ENCODE measurements at places on chromosomes 2 and 18. TPM values are rescaled to one million over a fixed set of nuclear protein-coding genes. Genes with fewer than 3 reads are reported as not detected.

Gene TRIM54
- 0.33 TPM for total RNA-seq

Gene GALNT5
- total RNA-seq, result not detected

Gene GAD1
- total RNA-seq, result 0.74 TPM

Gene MARCHF4
- total RNA-seq, result not detected

Gene EVA1A
- total RNA-seq, result 0.36 TPM

Gene FRZB
- total RNA-seq, result not detected

Gene FAHD2A
- 33.2 TPM for total RNA-seq

DNA sequence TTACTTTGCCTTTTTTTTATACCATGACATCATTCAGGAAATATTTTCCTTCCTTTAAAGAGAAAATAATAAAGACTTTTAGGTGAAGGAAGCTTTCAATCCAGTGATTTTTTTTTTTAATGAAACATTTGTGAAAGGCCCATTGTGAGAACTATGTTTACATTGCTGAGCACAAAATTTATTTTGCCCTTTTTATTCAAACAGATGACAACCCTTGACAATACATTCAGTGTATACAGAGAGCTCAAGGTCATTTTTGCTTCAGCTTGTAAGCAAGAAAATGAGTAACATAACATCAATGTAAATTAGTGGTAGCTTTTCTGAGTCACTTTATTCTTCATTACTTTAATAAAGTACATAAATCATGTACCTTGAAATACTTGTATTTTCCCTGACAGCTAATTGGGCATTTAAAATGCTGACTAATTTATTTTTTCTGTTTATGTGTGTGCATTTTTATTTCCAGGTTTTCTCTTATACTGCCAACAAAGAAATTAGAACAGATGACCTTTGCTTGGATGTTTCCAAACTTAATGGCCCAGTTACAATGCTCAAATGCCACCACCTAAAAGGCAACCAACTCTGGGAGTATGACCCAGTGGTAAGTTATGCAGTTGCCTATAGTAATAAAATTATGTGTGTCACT lies 121.6 kb downstream of the GALNT1 start:
- DNase-seq, result no peak

GRCh38 chr18:6315517-6316331 lies 99.0 kb downstream of the L3MBTL4 start:
- no peak for DNase-seq

GRCh38 chr2:59684116-59684770 lies 869.2 kb downstream of the BCL11A start:
- no peak for DNase-seq

DNA sequence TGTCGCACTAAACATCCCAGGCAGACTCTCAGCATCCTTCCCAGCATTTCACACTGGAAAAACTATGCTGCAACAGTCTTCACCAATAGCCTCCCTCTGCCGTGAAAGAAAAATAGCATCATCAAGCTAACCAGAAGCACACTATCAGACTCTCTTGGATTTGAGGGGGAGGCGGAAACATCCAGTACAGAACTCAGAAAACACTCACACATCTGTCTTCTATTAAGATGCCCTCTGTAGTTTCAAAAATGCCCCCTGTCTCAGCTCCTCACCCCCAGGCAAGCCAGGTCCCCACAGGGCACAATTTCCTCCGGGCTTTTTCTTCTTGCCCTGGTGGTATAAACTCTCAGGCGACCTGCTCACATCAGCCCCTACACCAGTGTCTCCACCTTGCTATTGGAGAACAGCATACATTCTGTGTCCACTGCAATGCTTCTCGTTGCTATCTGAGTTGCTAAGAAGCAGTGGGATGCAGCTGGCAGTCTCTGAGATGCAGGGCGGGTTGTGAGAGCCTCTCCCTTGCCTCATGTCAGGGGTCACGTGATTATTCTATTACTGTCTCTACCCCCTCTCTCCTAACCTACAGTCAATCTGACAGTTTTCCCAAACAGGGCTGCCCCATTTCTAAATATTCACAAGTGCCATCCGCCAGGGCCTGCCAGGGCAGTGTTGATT lies 189.9 kb downstream of the INO80D start:
- DNase-seq, result no peak

- no peak for DNase-seq
Observed at GRCh38 chr2:31200972-31201371, 16.3 kb downstream of the CAPN14 start.

DNA sequence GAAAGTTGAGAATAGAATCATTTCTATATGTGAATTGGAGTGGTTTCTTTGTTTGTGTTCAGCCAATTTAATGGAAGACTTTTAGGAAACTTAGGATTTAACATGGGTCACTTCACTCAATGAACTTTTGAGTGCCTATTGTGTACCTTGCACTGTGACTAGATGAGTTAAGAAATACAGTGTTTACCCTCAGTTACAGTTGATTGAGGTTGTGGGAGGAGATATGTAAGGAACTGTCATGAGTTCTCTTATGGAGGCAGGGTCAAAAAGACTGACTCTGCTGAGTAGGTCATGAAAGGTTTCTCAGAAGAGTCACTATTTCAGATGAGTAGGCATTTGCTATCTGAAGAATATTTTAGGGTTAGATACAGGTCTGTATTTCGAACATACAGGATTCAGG lies 98.6 kb downstream of the RAB3GAP1 start:
- DNase-seq, result no peak

- DNase-seq, result no peak
Observed at GRCh38 chr2:215851082-215851481, 162.3 kb downstream of the MREG start.

DNA sequence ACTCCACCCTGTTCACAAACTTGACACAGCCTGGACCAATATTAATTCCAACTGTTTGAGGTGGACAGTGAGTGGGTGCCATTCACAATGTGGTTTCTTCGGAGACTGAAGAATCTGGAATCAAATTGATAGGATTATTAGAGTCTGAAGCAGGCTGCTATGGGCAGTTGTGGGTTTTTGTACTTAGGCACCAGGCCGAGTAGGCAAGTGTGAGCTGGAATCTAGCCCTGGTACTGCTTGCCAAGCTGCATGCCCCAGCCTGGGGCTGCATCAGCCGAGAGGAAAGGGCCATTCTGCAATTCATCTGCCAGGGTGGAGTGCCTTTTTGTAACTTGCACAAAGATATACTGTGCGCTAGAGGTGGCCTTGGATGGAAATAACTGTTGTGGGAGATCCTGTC lies 654.7 kb upstream of the FANCL start:
- DNase-seq, result no peak

DNA sequence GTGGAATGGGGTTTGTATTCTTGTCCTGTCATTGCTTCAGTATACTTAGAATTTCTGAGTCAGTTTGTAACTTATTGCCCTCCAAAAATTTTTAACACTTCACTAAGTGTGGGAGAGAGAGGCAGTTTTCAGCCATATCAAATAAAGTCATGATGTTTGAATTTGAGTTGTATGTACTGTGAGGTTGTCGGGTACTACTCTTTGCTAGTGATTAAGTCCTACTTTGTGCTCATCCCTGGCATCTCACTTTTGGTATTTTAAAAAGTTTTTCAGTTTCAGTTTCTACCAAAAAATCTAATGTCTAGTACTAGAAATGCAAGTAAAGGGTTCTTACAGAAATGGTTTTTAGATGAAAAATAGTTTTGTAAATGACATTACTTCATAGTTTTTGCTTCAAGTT lies 40.7 kb downstream of the EIF5B start:
- no peak for DNase-seq

GRCh38 chr2:198630384-198630783 lies 826.0 kb downstream of the PLCL1 start:
- DNase-seq, result no peak

GRCh38 chr2:43427032-43427424 lies 168.8 kb downstream of the THADA start:
- DNase-seq, result no peak

DNA sequence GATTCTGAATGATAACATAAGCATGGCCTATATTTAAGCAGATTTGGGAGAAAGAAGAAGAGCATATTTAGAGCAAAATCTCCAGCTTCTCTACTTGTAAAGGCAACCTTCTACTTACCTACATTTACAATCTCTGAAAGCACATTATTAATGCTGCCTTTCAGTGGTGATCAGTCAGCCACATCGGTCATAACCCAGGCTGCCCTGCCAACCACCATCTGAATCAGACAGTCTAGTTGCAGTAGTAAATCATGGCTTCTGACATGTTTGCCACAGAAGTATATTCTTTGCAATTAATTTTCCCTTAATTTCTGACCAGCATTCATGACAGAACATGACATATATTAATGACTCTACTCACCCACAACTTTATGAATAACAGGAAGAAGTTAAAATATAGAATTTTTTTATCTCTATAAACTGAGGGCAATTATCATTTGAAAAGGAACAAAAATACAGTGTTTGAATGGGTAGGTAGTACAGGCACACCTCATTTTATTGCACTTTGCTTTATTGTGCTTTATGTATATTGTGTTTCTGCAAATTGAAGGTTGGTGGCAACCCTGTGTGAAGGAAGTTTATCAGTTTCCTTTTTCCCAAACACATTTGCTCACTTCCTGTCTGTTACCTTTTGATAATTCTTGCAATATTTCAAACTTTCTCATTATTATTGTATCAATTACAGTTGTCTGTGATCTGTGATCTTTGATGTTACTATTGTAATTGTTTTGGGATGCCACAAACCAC lies 531.6 kb upstream of the CHAC2 start:
- no peak for DNase-seq

DNA sequence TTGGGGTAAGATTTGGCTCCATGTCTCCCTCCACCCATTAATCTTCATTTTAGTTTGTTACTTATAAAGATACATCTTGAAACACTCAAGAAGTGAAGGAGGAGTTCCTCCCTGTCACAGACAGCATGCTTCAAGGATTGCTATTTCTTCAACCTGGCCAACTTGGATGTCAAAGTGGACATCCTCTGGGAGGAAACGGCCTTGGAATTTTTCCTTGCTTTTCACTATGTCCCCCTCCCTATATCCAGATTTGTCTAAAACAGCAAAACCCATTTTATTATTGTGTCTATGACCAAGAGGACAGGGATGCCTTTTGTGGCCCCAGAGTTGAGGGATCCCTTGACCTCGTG lies 242.9 kb downstream of the LPIN1 start:
- DNase-seq, result no peak

DNA sequence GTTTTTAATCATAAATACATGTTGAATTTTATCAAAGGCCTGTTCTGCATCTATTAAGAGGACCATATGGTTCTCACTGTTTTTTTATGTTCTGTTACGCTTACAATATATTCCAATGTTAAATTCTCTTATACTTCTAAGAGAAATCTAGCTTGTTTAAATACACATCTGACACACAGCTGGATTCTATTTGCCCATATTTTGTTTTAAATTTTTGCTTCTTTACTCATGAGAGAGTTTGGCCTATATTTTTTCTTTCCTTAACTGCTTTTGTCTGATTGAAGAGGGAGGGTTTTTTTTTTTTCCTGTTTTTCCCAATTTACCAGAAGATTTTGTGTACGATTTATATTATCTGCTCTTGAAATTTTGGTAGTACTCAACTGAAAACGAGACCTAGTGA lies 34.9 kb downstream of the RNF144A start:
- DNase-seq, result no peak

- DNase-seq, result no peak
Observed at GRCh38 chr18:2974731-2975130, 38.2 kb downstream of the LPIN2 start.

DNA sequence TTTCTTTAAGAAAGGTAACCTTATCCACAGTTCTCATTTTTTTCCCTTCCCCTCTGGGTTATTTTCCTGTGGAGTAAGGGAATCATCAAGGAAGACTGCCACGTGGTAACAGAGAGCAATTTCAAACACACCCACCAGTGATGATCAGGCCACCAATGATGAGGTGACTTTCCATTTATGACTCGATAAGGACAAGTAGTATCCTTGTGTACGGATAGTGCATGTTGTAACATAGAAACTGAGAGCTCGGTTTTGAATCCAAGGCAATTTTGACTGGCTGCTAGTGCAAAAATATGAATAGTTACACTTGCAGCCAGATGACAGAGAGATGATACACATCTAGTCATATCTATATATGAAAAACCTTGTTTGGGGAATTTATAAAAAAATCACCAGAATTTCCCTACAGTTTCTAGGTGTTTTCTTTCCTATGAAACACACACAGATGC lies 143.6 kb upstream of the TCF4 start:
- no peak for DNase-seq

DNA sequence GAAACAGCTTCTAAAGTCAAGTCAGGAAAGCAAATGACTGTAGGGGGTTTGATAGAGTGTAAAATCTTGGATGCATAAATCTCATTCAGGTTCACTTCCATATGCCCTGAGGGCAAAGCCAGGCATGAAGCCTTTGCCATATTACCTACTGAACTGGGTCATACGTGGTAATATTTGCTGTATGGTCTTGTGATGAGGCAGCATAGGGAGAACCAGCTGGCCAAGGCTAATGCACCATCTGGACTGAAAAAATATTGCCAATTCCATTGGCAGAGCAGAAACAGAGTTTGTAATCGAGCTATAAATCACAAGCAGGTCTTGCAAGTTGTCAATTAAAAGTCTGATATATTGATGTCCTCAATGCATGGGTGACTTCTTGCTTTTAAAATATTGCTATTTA lies 243.8 kb downstream of the ERBB4 start:
- no peak for DNase-seq

- no peak for DNase-seq
Observed at GRCh38 chr2:147204102-147204501, 640.7 kb upstream of the ACVR2A start.

- DNase-seq, result no peak
Observed at GRCh38 chr2:135926605-135927004, 50.4 kb upstream of the MCM6 start.

Measured in activated naive CD8-positive, alpha-beta T cell treated with anti-CD3 and anti-CD28 coated beads for 36 hours (primary cell).